ENCODE measurements at places on chromosomes 1 and 21.

DNA sequence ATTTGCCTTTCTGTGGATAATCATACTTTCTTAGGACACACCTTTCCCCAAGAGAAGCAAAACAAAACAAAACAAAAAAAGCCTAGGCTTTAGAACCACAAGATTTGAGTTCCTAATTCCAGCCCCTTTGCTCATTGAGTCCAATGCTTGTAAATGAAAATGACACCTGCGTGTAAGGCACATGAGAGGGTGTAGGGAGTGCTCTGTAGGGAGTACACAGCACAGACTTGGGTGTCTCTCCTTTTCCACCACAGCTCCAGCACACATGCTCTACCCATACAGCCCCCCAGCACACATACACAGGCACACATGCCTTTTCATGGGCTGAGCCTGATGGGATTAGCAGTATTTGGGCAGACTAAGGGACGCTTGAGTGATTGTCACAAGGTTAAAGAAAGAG is 9.2 kb upstream of the NGF start:
- DNase-seq = no peak

GRCh38 chr1:94606471-94606870 is 64.9 kb upstream of the F3 start:
- no peak for DNase-seq

DNA sequence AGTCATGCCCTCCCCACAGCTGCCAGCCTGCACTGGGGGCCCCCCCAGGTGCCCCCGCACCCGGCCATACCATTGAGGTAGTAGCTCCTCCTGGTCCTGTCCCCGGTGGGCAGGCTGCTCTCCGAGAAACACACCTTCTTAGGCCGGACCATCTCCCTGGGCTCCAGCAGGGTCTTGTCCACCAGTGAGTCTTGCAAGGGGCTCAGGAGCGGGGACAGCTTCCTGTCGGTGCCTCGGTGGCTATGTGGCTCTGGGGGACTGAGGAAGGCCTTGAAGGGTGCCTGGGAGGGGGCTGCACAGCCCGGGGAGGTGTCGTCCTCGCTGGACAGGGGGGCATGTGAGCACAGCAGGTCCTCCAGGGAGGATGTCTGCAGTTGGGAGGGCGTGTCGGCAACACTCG is 12.9 kb upstream of the FTCD start:
- DNase-seq = no peak

GRCh38 chr21:39388811-39389155 is 39.9 kb upstream of the HMGN1 start:
- DNase-seq = no peak

DNA sequence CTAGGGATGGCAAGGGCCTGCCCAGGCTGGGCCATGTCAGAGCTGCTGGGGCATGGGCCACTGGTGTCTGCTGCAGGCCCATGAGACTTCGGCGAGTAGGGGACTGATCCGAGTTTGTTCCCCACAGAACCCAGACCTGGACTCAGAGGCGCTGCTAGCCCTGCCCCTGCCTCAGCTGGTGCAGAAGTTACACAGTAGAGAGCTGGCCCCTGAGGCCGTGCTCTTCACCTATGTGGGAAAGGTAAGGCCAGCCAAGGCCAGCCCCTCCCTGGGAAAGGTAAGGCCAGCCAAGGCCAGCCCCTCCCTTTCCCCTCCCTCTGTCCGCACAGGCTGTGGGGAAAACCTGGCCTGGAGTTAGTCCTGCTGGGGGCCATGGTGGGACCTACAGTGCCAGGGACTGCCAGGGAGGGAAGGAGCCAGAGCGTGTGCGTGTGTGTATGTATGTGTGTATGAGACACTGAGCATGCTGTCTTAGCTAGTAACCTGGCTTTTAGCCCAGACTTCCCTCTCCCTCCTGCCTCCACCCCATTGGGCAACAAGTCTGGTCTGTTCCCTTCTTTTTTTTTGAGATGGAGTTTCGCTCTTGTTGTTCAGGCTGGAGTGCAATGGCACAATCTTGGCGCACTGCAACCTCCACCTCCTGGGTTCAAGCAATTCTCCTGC is 8.0 kb downstream of the FAAH start:
- DNase-seq = peak; percentile 91

DNA sequence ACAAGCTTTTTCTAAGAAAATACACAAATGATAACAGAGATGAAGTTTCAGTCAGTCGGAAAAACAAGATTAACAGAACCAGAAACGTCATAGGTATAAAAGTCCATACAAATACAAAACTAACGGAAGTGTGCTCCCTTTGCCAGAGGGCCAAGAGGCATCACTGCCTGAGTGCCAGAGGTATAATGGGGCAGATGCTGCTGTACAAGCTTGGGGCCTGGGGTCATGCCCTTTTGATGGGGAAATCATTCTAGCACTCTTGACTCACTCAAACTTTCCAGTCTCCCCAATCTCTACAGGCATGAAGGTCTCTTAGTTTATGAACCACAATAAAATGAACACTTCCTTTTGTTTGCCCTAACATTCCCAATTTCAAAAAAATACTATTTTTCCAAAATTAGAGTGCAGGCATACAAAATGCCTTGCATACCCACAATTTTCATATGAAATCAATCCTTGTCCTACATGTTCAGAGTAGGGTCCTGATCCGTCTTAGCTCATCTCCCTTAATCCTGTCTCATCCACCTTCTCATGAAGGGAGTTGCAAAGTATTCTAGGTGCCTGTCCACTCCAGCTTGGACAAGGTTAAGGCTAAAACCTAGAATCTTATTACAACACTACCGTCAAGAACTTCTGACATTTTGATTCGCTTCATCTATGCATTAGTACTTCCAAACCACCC is 1.5 kb downstream of the RPL22 start:
- DNase-seq = no peak

DNA sequence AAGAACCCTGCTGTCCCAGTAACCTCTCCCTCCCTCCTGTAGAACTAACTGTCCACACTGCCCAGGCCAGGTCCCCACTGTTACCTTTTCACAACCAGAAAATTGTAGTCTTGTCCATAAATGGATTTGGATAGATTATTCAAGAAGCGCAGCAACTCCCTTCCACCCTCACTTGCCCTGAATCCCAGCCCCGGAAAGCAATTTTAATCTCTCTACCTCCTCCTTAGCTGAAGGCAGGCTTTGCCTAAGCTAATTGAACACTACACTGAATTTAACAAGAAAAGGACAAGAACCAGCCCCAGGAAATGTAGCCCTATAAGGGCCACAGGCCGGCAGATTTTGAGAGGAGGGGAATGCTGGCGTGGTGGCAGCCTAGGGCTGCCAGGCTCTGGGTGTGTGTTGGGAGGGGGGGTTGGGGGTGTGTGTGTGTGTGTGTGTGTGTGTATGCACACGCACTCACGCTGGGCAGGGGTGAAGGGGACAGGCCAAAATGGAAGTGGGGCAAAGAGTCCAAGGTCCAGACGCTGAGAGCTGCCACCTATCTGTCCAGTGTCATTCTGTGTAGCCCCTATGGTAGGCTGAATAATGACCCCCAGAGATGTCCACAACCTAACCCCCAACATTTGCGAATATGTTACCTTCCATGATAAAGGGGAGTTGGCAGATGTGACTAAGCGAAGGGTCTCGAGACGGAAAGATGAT is 10.8 kb upstream of the IFNGR2 start:
- DNase-seq = no peak

DNA sequence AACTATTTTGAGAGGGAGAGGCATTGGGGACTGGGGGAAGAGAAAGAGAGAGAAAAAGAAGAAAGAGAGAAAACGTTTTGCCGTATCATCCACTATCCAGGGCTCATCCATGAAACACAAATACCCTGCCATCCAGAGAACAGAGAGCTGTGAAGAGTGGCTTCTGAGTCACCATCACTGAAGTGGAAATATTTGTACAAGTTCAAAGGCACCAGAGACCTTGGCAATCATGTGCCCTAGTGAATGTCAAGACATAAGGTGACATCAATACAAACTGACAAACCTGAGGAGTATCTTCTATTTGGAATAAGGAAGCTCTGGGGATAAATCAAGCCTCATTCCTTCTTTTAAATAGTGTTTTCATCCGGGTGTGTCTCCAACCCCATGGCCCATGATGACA is 197.2 kb upstream of the PROX1 start:
- no peak for DNase-seq

- DNase-seq = no peak
Observed at GRCh38 chr1:93969887-93970286, 60.7 kb upstream of the GCLM start.

- no peak for DNase-seq
Observed at GRCh38 chr1:150477320-150477719, 9.9 kb upstream of the TARS2 start.

GRCh38 chr1:151790071-151790939 is at the start of gene TDRKH:
Gene TDRKH, minus strand, starts transcription at chr1:151790500. Its CDS starts 7,478 bp downstream, at chr1:151783022.
- peak; percentile 99 for DNase-seq

- no peak for DNase-seq
Observed at GRCh38 chr1:236016083-236016482, 48.8 kb downstream of the NID1 start.

- no peak for DNase-seq
Observed at GRCh38 chr21:42521384-42521783, 7.7 kb downstream of the SLC37A1 start.

GRCh38 chr1:69163241-69163640 is 404.5 kb upstream of the LRRC7 start:
- DNase-seq = no peak

DNA sequence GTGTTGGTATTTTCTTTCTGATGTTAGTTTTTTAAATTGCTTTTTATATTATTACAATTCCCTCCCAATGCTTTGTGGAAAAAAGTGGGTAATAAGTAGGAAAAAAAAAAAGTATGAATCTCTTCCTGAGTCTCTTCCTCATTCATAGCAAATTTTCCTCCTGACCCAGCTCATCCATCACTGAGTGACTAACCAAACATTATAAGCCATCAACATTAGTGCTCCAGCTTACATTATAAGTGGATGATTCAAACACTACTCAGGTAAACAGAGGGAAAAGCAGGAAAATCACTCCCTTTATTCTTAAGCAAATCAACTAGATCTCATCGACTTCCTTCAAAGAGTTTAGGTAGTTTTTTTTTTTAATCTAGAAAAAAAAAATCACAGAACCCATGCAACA is 15.4 kb upstream of the SAMD13 start:
- no peak for DNase-seq

GRCh38 chr1:209815931-209816341 is 10.0 kb upstream of the IRF6 start:
- DNase-seq = no peak

DNA sequence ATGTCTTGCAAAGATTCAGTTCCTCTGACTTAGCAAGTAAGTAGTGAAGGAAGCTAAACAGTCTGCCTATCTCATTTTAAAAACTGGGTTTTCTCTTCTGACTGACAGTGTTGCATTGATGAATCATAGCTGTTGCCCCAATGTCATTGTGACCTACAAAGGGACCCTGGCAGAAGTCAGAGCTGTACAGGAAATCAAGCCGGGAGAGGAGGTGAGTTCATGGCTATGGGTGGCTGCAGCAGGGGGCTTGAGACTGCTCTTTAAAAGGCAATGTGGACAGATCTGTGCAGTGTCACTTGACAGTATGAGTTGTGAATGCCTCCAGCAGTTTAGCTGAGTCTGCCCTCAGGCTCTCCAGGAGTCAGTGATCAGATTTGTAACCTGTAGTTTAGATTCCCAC is 46.6 kb downstream of the SMYD2 start:
- DNase-seq = no peak

DNA sequence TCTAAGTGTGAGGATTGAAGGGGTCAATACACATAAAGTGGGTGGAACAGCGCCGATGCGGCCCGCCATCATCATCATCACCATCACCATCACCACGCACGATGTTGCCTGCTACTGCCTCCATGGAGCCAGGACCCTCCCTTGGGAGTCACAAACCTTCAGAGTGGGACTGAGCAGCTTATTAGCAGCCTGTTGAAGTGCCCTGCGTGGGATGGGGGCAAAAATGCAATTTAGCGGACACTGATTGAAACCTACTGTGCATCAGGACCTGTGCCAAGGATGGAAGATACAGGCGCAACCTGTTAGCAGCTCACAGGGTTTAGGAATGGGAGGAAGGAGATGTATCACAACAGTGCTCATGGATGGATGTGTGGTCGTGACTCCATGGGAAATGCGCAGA is 26.7 kb downstream of the STPG1 start:
- no peak for DNase-seq

GRCh38 chr1:203085528-203086406 is at the start of gene MYOG:
Gene MYOG, minus strand, starts transcription at chr1:203086012. Its CDS starts 51 bp downstream, at chr1:203085961.
- no peak for DNase-seq

DNA sequence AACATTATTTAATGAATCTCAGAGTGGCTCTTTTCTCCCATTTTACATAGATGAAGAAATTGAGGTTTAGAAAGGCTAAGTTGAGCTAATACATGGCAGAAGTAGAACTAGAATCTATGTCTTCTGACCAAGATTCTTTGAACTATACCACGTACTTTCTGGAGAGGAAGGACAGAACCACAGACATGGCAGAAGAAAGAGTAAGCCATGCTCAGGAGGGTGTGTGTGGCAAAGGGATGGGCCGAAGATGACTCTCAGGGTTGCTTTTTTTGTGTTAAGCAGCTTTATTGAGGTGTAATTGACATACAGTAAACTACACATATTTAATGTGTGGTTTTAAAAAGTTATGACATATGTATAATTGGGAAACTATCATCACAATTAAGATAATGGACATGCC is 69.5 kb downstream of the PEX14 start:
- DNase-seq = no peak

DNA sequence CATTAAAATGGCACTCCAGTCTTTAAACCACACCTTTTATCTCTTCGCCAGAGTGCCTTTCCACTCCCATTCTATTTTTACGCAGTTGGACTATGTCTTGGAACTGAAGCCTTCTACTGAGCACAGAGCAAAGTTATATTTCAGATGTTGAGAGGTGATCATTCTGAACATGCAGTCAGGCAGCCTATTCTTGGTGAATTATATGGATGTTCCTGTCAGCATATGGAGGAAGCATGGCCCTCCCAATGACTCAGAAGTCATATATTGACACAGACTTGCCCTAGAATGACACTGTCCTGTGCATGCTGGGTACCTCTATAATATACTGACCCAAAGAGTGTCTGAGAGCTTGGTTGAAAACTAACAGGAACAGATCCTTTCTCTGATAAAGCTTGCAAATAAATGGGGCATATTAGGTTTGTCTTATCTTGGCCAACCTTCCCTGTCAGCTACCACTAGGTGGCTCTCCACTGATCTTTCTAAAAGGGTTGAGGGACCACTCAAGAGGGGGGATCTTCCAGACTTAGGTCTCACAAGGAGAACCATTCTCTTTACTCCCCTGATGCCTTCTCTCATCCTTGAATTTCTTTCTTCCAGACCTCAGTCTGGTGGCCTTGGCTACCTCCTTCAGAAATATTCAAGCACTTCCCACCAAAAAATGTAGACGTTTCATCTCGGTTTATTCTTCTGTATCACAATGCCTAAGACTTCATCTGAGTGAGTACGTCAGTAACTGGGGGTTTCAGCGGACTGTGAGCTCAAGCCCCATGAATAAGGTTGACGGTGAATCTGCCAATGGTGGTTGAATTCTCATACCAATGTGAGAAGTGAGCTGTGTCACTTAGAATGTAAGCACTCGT is 11.8 kb upstream of the ALG14 start:
- DNase-seq = no peak
